ENCODE measurements at places on chromosomes 3 and 15.

DNA sequence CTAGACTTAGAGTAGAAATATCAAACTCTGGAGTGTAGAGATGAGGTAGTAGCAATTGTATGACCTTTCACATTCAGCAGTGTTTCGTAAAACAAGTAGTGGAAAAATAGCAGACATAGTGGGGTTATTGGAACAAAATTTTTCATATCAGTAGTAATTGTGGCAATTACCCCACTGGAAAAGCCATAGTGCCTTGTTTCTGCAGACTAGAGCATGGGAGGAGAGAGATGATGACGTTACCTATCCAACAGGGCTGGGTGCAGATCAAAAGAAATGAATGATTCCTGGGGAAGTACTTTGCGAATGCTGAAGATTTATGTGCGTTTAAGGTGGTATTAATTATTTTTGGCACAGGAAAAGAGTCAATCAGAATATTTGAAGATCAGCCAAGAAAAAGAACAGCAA is 147.0 kb upstream of the LRRFIP2 start:
- DNase-seq = no peak

GRCh38 chr3:23810343-23811184 is 4.8 kb downstream of the UBE2E1 start:
- peak; percentile 48 for DNase-seq

DNA sequence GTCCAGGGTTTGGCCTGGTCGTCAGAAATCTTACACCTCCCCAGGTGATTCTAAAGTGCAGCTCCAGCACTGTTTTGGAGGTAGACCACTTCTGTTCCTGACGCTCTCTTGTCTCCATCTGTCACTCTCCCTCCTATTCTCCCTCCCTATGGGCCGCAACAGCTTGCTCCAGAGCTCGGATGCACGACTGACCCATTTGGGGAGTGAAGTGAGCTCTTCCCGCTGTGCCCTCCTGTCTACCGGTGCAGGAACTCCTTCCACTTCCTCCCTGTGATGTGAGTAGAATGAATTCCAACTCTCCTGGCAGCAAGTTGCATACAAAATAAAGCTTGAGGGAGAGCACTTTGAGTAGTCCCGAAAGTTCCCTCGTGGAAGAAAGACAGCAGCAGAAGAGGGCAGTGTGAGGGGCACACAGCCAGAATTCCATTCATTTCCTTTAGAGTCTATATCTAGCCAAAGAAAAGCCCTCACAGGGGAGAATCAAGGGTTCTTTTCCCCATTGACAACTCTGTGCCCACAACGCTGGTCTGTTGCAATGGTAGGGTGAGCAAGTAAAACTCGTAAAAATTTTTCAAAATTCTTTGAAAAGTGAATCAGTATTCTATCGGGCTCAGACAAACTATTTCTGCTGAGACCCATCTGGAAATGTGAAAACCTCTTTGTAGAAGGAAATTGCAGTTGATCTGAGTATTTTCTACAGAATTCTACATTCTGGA is 39.9 kb upstream of the BDH1 start:
- DNase-seq = no peak

DNA sequence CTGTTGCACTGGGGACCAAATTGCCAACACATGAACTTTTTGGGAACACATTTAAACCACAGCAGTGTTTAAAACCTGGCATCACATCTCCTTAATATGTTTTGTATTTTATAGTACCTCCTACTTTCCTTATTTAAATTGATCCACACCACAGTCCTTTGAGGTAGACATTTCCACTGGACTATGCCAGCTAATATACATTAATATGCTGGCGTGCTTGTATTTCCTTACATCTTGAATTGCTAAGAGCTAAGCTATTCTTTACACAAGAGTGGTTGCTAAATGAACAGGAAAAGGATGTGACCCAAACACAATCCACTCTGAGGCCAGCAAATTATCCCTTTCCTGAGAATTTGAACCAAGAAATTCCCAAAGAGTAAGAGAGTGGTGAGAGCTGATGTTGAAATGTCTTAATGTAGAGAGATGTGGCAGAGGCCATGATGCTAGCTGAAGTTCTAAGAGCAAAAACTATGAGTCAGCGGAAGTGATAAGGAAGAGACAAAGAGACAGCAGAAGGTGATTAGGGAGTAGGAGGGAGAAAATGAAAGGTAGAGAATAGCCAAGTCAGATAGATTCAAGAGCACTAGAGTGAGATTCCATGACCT is 131.2 kb downstream of the CD47 start:
- DNase-seq = no peak

DNA sequence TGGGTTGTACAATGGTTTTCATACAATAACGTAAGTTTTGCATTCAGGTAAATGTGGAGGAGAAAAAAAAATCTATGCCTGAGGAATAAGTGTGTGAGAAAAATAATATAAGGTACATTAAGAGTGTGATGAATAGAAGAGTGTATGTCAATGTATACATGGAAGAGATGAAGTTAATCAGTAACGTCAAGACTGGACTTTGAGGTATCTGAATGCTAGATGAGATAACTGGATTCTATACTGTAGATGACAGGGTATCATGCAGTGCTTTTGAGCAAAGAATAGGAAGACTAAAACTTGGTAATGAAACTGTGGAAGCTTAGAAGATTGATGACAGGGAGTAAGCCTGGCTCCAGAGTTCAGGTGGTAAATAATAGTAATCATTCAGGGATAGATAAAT is 666.7 kb upstream of the SGO1 start:
- DNase-seq = no peak

DNA sequence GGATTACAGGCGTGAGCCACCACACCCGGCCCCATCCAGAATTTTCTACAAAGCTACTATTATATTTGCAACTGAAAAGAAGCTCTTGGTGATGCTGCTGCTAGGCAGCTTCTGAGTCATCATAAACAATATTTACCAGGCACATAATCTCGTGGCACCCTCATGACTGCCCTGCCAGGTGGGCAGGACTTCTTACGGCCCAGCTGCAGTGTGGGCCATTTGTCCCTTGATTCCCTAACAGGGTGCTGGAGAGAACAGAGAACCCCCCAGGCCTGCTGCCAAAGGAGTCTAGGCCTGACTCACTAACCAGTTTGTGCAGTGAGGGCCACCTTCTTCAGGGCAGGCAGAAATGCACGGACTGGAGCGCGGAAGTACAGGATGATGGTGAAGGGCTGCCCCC is 4.9 kb downstream of the EPB42 start:
- DNase-seq = no peak

GRCh38 chr3:109432833-109433232 is 95.5 kb upstream of the DPPA4 start:
- DNase-seq = no peak

- DNase-seq = peak; percentile 6
Measured at GRCh38 chr3:16148783-16149182, 25.7 kb upstream of the GALNT15 start.

DNA sequence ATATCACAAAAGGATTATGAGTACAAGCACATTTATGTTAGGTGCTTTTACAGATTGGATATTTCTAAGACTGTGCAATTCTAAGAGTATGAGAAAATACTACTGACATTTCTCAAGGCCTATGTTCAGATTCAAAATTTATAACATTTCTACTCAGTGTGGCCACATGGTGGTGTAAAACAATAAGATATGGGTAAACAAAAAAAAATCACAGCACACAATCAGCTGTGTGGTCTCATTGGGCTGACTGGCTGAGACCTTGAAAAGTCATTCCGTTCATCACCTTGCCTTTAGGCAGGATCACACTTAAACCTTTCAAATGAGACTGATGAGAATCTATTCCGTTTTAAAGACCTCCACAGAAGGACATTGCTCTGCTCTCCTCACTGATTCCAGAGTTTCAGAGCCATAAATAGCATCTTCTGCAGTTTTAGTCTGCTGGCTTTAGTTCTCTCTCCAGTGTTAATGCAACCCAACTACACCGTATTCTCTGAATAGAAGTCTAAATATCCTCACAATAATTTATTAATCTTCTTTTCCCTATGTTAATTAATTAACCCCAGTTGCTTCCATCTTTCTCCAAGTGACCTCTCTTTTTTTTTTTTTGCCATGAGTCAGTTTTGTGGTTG is 158.2 kb downstream of the SPATA16 start:
- DNase-seq = peak; percentile 11

- DNase-seq = no peak
Measured at GRCh38 chr3:191074511-191074910, 124.5 kb upstream of the OSTN start.

All from left kidney (tissue), 8 donors.